Inflammatory macrophage treated with lipopolysaccharide for 4 hours (primary cell): ENCODE measurements at places on chromosomes 3 and 15.

DNA sequence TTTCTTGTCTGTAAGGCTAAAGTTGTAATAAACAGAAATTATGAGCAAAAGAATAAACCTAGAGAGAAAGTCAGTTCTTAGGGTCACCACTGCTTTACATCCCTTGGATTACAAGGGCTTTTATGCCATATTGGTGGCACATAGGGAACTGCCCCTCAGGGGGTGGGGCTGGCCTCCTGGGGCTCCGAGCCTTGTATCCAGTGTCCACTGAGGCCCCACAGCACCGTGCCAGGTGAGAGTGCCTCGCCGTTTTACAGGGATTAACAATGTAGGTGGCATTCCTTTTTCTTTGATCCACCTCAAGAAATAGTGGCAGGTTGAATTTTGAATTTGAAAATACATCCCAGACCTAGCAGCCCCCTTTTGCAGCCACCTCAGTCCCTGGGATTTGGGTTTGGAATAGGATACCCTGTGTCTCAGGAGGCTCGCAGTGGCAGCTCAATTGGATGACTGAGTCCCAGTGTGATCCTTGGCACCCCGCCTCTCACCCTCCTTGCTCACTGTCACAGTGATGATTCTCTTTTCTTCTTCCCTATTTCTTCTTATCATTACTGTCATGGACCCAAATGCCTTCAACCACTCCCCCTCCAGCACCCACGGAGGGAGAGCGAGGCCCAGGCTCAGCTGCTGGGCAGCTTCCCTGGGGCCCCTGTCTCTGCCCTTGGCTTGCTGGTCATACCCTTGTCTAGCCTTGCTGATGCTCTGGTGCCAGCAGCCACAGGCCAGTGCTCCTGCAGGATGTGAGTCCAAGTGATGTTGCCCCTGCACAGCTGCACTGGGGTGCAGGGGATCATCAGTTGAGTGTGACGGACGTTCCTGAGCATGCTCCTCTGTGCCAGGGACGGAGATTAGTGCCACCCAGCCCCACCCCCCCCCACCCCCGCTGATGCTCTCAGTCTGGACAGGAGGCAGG, 137.9 kb downstream of the DNAJB8 start:
- DNase-seq = peak; percentile 4

- DNase-seq = no peak
Observed at GRCh38 chr15:64004587-64004986, 41.7 kb downstream of the DAPK2 start.

DNA sequence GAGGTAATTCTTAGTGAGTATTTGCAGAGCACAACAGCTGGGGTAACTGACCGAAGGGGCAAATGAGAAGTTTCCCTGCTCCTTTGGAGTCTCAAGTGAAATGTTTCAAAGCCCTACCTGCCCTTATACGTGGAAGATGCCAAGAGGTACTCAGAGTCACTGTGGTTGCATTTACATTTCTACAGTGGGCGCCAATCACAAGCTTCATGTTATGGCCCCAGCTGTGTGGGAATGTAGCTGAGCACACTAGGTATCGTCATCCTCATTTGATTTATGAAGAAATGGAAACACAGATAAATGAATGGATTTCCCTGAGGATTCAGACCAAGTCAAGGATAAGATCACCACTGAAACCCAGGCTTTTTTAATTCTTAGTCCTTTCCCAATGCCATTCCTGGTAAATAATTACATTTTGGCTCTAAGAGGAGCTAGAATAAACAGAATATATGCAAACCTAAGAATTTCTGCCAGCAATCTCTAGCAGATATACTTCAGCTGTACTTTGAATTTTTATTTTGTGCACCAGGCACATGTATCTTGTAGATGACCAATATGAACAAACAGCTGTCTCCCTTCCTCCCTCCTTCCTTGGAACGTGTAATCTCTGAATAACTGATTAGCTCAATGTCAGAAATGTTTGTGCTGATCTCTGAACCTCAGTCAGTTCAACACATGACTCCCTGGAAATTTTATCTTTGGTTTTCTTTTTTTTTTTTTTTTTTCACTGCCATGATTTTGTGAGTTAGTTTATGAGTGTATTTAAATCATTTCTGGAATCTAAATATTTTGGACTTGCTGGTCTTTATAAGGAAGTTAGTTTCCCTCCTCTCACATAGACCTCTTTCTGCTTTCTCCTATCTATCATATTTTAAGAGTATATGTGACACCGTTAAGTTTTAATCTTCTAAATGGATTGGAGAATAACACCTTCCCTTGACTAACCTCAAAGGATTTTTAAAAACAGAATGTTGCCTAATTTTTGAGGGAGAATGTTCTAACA, 69.2 kb downstream of the MAP2K5 start:
- DNase-seq = no peak

DNA sequence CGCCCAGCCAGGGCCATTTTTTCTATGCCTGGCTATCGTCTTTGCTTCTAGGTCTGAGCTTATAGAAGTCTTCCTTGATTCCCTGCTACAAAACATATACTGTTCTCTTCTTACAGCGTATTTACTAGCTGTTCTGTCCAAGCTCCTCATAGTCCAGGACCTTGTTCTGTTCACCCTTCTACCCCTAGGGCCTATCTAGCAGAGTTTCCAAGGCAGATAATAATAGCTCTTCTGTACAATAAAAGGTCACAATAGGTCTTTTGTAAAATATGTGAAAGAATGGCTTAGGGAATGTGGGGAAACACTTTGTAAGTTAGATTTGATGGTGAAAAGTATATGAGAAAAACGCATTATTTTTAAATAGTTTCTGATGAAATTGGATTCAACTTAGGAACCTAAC, 158.2 kb downstream of the P3H2 start:
- no peak for DNase-seq

DNA sequence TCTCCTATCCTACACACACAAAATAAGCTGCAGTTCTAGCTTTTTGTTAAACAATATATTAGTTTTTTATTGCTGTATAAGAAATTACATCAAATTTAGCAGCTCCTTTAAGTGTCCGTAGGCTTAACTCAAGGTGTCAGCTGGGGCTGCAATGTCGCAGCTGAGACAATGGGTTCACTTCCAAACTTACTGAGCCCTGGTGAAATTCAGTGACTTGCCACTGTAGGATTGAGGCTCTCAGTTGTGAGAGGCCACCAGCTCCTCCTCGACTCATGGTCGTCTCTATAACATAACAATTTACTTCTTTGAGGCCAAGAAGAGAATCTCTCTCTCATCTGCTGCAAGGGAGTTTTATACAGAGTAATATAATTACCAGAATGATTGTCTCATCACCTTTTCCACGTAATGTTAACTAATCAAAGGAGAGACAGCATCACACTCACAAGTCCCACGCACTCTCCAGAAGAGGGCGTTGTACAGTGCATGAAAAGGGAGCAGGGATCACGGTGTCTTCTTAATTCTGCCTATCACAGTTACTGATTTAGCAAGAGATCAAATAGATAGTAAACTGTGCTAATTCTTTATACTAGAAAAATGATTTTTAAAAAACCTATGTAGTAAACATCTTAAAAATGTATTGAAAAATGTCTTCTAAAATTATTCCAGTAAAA, 735.6 kb upstream of the GBE1 start:
- DNase-seq = no peak

- DNase-seq = no peak
Observed at GRCh38 chr3:179967622-179968021, 69.1 kb downstream of the PEX5L start.

GRCh38 chr15:35150361-35150760, 65.3 kb upstream of the NANOGP8 start:
- DNase-seq = no peak

DNA sequence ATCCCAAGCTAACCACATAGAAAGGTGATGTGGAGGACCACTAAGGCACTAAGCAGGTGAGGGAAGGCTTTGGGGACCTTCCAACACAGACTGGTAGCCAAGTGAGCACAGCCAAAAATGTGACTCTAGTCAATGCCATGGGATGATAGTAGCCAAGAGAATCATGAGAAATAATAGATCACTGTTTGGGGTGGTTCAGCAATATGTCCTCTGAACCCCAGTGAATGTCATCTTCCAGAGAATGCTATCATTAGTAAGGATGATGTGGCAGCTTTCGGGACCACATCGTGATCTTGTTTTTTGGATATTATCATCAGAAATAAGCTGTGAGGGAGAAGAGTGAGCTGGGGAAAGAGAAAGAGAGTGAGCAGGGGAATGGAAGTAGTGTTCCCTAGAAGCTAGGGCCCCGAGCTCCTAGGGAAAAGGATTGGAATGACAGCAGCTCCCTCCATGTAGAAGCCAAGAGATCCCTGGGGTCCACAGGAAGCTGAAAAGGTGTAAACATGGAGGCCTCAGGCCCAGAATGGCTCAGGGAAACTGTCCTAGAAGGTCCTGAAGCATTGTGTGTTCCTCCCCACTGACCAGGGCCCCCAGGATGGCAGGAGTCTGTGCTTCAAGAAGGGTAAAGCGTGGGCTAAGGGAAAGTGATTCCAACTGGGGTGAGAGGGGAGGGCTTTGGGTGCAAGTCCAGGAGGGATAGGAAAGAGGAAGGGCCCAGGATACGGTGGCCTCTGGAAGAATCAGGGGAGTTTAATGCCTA, 56.6 kb upstream of the KLF13 start:
- DNase-seq = no peak
